ENCODE measurements at places on chromosomes 7 and 10.

- H3K4me1 ChIP-seq = peaks cover 19% of the 10 kb centered on the region
- no peak overlapping the region for H3K27ac ChIP-seq
- peaks cover 4% of the 10 kb centered on the region for H3K27me3 ChIP-seq
- no peak for DNase-seq
- H3K4me3 ChIP-seq = no peak overlapping the region
Measured at GRCh38 chr7:43764807-43765491, 6.5 kb downstream of the BLVRA start.

- H3K4me1 ChIP-seq = peaks cover 29% of the 10 kb centered on the region
- no peaks in the 10 kb centered on the region for H3K27me3 ChIP-seq
- H3K27ac ChIP-seq = no peak overlapping the region
Measured at GRCh38 chr10:124564881-124565280, 103.3 kb downstream of the LHPP start.

DNA sequence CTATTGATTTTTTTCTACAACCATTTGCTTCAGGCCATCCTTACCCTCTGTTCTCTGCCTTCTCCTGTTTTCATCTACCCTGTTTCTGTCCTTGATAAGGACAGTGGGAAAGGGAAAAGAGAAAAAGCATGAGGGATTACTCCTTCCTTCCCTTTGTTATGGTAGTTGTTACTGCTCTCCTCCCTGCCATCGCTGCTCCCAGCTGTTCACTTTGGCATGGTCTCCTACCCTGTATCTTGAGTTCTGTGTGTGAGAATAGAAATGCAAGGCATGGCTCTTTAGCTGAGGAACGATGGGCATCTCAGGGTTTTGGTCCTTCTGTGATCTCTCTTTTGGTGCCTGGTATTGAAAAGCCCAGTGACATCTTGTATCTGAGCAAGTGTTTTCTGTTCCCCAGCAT lies 6.4 kb downstream of the CCSER2 start:
- no peak overlapping the region for H3K4me3 ChIP-seq
- peaks cover 35% of the 10 kb centered on the region for H3K4me1 ChIP-seq
- no peak overlapping the region for H3K27ac ChIP-seq
- no peaks in the 10 kb centered on the region for H3K36me3 ChIP-seq

- no peak overlapping the region for H3K4me3 ChIP-seq
- peaks cover 7% of the 10 kb centered on the region for H3K36me3 ChIP-seq
- DNase-seq = no peak
- H3K27me3 ChIP-seq = no peaks in the 10 kb centered on the region
- no peak overlapping the region for H3K27ac ChIP-seq
Measured at GRCh38 chr7:102823390-102824119, 74.8 kb downstream of the FAM185A start.

DNA sequence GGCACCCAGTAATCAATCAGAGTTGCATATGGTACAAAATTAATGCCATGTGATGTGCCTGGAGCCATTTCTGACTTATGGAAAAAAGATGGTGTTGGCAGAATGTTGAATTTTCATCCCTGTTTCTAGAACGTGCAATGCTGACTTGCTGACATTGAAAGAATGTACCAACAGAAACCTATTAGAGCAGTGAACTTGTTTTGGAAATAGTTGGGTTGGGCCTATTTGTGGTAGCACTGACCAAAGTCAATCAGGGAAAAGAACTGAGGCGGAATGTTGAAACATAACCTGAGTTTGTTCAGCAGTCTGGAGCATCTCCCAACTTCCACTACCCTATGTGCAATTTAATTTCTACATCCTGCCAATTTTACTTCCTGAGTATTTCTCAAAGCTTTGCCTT lies 11.7 kb upstream of the KIAA1217 start:
- H3K4me1 ChIP-seq = peaks cover 9% of the 10 kb centered on the region
- H3K27ac ChIP-seq = no peak overlapping the region
- no peak for DNase-seq
- H3K4me3 ChIP-seq = no peak overlapping the region
- no peaks in the 10 kb centered on the region for H3K36me3 ChIP-seq
- H3K27me3 ChIP-seq = no peaks in the 10 kb centered on the region

DNA sequence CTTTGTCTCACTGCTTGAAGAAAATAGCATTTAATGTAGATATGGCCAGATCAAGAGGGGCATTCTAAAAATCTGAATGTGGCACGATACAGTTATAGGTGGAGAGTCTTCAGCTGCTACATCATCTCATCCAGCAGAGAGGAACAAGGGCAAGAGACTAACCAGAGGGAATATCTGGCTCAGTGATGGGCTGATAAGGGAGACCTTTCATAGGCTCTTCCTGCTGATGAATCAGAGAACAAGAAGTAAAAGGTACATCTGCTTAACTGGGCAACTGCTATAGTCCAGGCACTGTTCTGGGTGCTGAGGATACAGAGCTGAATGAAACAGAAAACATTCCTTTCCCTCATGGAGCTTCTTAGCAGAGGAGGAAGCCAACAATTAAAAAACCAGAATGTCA lies 37.9 kb downstream of the PIP4K2A start:
- H3K36me3 ChIP-seq = no peaks in the 10 kb centered on the region
- H3K27ac ChIP-seq = no peak overlapping the region
- no peak for DNase-seq
- no peak overlapping the region for H3K4me3 ChIP-seq
- H3K4me1 ChIP-seq = peaks cover 49% of the 10 kb centered on the region
- H3K27me3 ChIP-seq = no peaks in the 10 kb centered on the region

- no peak overlapping the region for H3K4me3 ChIP-seq
- no peak overlapping the region for H3K27ac ChIP-seq
- no peaks in the 10 kb centered on the region for H3K27me3 ChIP-seq
- H3K36me3 ChIP-seq = peaks cover 3% of the 10 kb centered on the region
Measured at GRCh38 chr7:85022064-85022697, 164.7 kb downstream of the SEMA3D start.

- H3K4me3 ChIP-seq = no peak overlapping the region
- no peak for DNase-seq
- H3K4me1 ChIP-seq = no peaks in the 10 kb centered on the region
- H3K27me3 ChIP-seq = no peaks in the 10 kb centered on the region
Measured at GRCh38 chr7:90022213-90022612, 132.1 kb upstream of the STEAP1 start.

GRCh38 chr10:96420228-96421009 lies 61.6 kb upstream of the OPALIN start:
- H3K4me3 ChIP-seq = no peak overlapping the region
- H3K27ac ChIP-seq = no peak overlapping the region
- H3K36me3 ChIP-seq = no peaks in the 10 kb centered on the region
- no peak for DNase-seq
- no peaks in the 10 kb centered on the region for H3K27me3 ChIP-seq

DNA sequence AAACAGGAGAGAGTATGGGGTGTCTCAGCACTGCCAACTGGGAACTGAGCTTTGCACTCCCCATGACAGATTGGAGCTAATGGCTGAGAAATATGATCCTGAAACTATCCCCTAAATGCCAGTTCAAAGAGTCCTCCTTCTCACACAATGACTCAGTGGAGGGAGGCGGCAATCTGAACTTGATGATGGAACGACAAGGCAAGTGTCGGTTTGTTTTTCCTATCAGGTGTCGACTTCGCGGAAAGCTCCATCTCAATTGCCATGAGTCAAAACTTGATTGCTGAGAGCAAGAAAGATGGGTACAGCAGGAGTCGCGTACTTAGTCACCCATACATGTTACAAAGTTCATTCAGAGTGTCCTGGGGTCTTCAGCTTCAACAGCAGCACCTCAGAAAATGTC lies 52.5 kb downstream of the NPY start:
- peaks cover 19% of the 10 kb centered on the region for H3K27me3 ChIP-seq
- no peak overlapping the region for H3K27ac ChIP-seq
- H3K36me3 ChIP-seq = no peaks in the 10 kb centered on the region
- no peak overlapping the region for H3K4me3 ChIP-seq
- peaks cover 23% of the 10 kb centered on the region for H3K4me1 ChIP-seq

GRCh38 chr7:151597541-151598444 lies 78.1 kb upstream of the RHEB start:
- H3K4me3 ChIP-seq = no peak overlapping the region
- H3K36me3 ChIP-seq = peaks cover 2% of the 10 kb centered on the region
- H3K27ac ChIP-seq = no peak overlapping the region
- H3K4me1 ChIP-seq = peaks cover 13% of the 10 kb centered on the region
- no peak for DNase-seq
- H3K27me3 ChIP-seq = no peaks in the 10 kb centered on the region

DNA sequence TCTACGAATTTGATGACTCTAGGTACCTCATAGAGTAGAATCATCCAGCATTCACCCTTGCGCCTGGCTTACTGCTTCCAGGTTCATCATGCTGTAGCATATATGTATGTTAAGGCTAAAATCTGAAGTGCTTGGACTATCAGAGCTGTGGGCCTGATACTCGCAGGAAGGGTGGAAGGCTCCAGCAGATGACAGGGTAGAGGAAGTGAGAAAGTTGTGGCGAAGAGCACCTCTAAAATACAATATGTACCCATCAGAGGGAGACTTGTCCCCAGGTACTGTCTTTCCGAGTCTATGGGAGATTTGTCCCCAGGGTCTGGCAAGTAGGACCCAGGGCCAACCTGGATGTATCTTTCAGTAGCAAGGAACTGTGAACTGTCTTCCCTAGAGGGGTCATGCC lies 48.1 kb upstream of the PLEKHA1 start:
- DNase-seq = no peak
- peaks cover 2% of the 10 kb centered on the region for H3K36me3 ChIP-seq
- H3K27me3 ChIP-seq = peaks cover 2% of the 10 kb centered on the region
- no peak overlapping the region for H3K27ac ChIP-seq
- H3K4me3 ChIP-seq = no peak overlapping the region
- peaks cover 8% of the 10 kb centered on the region for H3K4me1 ChIP-seq

DNA sequence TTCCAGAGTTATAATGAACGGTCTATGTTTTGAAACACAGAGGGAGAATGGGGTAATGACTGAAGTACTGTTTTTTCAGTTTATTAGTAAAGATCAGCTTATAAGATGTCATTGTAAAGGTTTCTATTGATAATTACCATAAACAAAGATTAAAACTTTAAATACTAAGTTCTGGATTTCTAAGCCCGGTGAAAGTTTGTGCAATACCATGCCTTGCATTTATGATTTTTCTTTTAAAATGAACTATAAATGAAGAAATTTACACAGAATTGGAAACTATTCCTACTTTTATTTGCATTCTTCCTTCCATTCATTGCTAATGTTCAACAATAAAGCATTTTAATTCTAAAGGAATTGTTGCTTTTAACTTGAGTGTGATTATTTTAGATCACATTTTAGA lies 4.9 kb downstream of the MEOX2 start:
- H3K27ac ChIP-seq = no peak overlapping the region
- DNase-seq = no peak
- H3K4me3 ChIP-seq = no peak overlapping the region

DNA sequence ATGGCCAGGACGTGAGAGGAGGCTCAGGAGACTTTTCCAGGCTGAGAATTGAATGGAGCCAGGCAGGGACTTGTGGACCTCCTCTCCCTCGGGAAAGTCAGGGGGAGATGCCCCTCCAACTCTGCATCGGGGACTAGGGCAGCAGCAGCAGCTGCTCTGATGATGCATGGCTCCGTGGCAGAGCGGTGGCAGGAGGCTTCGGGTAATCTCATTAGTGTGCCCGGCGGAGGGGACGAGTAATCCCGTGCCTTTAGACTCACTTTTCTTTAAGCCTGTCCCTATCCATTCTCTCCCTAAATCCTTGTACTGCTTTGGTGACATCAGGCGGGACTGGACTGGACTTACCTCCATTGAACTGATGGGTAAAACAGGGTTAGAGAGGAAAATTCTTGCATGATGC lies 75.1 kb downstream of the ZMIZ1 start:
- DNase-seq = no peak
- peaks cover 3% of the 10 kb centered on the region for H3K36me3 ChIP-seq
- no peaks in the 10 kb centered on the region for H3K27me3 ChIP-seq
- H3K27ac ChIP-seq = no peak overlapping the region
- H3K4me3 ChIP-seq = no peak overlapping the region

GRCh38 chr7:133513608-133514007 lies 260.7 kb downstream of the EXOC4 start:
- no peak overlapping the region for H3K27ac ChIP-seq
- no peak for DNase-seq
- H3K4me3 ChIP-seq = no peak overlapping the region
- H3K36me3 ChIP-seq = peaks cover 9% of the 10 kb centered on the region
- no peaks in the 10 kb centered on the region for H3K27me3 ChIP-seq

DNA sequence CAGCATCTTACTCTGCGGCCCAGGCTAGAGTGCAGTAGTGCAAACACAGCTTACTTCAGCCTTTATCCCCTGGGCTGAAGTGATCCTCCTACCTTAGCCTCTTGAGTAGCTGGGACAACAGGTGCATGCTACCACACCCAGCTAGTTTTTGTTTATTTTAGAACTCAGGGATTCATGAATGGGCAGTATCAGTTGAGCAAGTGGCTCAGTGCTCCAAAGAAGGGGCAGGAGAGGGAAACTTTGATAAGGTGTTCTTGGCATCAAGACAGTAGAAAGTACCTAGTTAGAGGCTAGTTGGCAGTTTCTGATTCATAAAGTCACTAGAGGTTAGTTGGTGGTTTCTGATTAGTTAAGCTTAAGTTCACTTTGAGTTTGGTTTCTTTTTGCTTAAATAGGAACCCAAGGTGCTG lies 18.4 kb downstream of the TRIM24 start:
- peaks cover 4% of the 10 kb centered on the region for H3K36me3 ChIP-seq
- H3K27me3 ChIP-seq = no peaks in the 10 kb centered on the region
- H3K4me3 ChIP-seq = no peak overlapping the region
- no peak overlapping the region for H3K27ac ChIP-seq

GRCh38 chr10:13670311-13670710 lies 83.5 kb downstream of the PRPF18 start:
- no peak overlapping the region for H3K4me3 ChIP-seq
- H3K36me3 ChIP-seq = peaks cover 38% of the 10 kb centered on the region
- no peak for DNase-seq
- H3K4me1 ChIP-seq = peaks cover 33% of the 10 kb centered on the region

DNA sequence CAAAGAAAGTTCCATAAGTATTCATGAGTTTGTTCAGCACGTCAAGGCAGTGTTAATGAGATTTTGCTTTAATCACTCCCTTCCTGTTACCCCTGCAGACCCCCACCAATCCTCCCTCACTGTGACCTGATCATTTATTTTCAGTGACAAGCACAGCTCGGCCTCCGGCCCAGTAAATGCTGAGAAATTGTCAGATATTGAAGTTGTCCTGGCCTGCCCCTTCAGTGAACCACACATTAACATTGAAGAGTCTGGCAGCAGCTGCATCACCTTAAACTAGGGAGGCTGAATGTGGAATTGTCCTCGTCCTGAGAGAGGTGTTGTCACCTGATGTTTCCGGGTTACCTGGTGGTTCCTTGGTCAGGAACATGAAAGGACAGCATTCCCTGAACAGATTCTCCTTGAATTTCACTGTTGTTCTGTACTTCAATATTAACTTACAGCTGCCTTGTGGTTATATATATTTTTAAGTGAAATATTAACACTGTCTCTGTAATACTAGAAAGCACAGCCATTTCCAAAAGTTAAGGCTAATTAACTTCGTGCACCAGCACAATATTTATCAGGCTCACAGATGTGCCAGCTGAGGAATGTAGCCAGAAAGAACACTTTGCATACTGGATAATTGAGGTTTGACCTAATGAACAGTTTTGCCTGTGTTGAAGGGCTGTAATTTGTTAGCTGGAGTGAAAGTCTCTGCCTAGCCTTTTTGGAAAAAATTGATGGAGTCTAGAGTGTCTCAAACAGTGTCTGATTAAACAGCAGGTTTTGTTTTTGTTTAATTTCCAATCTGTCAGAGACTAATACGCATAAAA lies 265.3 kb downstream of the HDAC9 start:
- no peak for DNase-seq
- no peaks in the 10 kb centered on the region for H3K4me1 ChIP-seq
- no peak overlapping the region for H3K4me3 ChIP-seq
- H3K36me3 ChIP-seq = no peaks in the 10 kb centered on the region

GRCh38 chr7:2440608-2441245 lies 35.5 kb downstream of the GRIFIN start:
- no peaks in the 10 kb centered on the region for H3K36me3 ChIP-seq
- H3K4me3 ChIP-seq = no peak overlapping the region
- H3K27me3 ChIP-seq = no peaks in the 10 kb centered on the region
- peaks cover 17% of the 10 kb centered on the region for H3K4me1 ChIP-seq
- DNase-seq = no peak
